ENCODE measurements at places on chromosomes 2 and 18.
A peak's percentile ranks its signal among the peaks of the same experiment; 100 is the strongest.

DNA sequence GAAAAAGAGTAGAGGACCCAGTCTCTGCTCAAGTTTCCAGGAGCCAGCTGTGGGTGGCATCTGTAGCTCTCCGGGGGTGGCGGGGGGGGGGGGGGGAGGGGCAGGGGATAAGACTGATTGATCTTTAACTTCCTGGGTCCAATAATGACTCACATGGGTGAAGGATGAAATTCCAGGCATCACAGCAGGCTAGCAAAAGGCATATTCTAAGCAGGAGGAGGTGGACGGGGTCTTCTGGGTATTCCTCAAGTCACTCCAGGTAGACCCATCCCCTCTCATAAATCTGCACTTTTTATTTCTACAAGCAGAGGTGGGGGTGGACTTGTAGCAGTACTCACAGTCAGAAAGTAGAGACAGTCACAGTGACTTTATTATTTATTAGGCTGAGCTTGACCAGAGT, 85.5 kb upstream of the TMEM247 start:
- DNase-seq, result no peak

DNA sequence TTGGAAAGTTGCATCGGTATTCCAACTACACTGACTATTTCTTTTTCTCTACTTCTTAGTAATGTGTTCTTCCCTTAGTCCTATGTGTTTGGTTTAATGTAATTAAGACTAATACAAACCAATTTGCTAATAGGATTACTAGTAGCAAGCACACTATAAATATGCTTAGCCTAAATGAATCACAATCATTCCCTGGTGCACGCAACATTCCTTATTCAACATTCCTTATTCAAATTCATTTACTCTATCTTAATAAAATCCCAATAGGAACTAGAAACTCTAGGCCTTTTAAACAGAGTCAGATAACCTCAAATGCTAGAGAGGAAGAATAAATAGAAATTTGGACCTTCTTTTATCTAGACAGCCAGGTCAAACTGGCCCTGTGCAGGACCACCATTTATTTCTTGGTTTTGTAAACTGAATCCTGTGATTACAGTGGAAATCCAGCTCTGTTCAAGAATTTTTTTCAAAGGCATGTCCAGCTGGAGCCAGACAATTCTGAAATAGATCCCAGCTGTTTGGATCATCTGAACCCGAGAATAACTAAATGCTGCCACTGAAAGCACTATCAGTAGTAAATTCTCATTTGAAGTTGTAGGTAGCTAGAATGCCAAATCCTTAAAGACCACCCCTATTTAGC, 103.1 kb downstream of the PPP1R1C start:
- no peak for DNase-seq

DNA sequence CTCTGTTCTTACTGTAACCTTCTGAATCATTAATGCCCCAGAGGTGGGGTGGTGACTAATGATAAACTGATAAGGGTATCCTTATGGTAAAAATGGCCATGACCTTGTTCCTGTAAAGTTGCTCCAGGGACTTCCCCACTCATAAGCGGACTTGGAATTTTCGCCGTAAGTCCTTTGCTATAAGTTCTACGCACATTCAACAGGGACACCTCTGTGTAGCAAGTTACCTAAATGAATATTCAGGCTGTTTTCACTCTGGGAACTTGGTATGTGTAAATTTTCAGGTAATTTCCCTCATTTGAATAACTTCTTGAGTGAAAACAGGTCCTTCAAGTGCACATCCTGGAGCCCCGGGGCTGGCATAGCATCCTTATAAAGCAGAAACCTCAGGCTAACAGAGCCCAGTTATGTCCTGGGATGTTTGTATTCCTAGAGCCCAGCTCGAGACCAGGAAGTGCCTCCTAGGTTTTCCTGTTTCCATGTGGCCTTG, 9.4 kb upstream of the AGFG1 start:
- no peak for DNase-seq

DNA sequence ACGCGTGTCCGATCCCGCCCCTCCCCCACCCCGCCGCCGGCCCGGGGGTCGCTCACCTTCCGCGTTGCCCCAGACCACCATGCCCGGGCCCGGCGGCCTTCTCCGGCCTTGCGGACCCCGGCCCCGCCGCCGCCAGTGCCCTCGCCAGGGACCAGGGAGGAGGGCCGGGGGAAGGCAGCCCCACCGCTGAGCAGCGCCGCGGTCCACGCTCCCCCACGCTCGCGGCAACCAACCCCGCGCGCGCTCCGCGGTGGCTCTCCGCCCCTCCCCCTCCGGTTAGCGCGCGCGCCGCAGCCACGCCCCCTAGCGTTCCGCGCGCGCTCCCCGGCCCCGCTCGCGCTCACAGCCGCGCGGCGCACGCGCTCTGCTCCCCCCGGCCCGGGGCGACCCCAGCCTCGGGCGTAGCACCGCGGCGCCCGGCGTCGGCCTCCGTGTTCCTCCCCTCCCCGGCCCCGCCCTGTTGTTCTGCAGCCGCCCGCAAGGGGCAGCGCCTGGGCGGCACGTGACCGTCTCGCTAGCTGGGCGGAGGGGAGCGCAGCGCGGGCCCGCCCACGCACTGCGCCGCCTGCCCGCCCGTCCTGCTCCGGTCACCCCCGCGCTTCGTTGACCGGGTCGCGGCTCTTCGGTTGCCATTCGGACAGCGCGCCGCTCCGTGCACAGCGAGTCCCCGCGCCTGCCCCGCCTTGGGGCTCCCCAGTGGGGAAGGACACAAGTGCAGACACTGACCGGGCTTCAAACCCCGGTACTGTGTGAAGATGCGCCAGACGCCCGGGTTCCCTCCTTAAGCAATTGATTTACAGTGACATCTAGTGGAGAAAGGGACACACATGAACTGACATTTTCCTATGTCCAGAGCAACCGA, at the start of gene REV1:
Gene REV1 (minus strand): TSS at position 257 of the 862 bp plus-strand sequence. CDS start 25,042 bp downstream, outside the sequence.
- DNase-seq, result peak; percentile 94

DNA sequence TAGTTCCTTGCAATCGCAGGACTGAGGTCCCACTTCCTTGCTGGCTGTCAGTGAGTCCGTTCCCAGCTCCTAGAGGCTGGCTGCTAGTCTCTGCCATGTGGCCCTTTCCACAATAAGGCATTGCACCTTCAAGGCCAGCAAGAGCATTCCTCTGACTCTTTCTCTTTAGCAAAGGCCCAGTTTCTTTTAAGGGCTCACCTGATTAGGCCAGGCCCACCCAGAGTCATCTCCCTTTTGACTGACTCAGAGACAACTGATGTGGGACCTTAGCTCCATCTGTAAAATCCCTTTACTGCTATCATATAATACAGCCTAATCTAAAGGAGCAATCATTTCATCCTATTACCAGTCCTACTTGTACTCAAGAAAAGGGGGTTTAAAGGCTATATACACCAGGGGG, 278.2 kb downstream of the SLC4A3 start:
- DNase-seq, result no peak

DNA sequence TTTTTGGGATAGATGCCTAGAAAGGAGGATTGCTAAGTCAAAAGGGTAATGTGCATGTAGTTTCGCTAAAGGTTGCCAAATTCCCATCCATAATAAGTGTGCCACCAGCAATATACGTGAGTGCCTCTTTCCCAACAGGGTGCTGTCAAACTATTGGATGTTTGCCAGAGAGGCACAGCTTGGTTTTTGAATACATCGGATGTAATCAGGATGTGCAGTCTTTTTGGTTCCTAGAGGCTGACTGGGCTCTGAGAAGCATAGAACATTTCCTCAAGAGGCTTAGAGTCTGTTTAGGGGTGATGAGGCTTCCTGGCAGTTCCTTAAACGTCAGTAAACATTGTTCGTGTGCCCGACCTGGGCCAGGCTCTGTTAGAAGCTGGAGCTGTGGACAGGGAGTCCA, 28.0 kb downstream of the AGAP1 start:
- DNase-seq, result peak; percentile 76

- no peak for DNase-seq
Measured at GRCh38 chr18:35144698-35145097, 96.1 kb upstream of the ZNF397 start.

- no peak for DNase-seq
Measured at GRCh38 chr18:21289827-21290226, 47.8 kb downstream of the GREB1L start.

GRCh38 chr2:33047939-33048338, 101.2 kb downstream of the LTBP1 start:
- DNase-seq, result no peak

DNA sequence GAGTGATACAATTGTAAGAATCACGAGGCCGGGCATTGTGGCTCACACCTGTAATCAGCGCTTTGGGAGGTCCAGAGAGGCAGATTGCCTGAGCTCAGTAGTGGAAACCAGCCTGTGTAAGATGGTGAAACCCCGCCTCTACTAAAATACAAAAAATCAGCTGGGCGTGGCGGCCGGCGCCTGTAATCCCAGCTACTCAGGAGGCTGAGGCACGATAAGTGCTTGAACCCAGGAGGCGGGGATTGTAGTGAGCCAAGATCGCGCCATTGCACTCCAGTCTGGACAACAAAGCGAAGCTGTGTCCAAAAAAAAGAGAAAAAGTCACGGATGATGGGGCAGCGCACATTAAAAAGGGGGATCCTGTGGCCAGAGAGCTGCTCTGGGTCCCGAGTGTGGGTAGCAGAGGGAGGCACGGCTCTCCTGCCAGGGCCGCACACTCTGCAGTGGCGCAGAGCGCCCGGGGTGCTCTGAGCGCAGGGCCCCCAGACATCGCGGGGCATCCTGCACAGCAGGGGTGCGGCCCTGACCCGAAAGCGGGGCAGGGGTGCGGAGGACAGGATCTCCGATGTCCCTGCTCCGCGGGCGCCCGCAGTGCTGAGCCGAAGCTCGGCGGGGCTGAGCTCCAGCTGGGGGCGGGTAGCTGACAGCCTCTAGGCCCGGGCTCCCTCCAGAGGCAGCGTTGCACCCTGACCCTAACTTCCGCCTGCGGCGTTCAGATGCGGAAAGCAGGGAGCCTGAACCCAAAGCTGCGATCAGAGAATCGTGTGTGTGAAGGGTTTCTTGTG, 30.4 kb upstream of the RAB6D start:
- no peak for DNase-seq

GRCh38 chr2:103361712-103362111, 599.9 kb downstream of the TMEM182 start:
- no peak for DNase-seq

GRCh38 chr2:9782197-9782719, 61.0 kb upstream of the TAF1B start:
- DNase-seq, result no peak

DNA sequence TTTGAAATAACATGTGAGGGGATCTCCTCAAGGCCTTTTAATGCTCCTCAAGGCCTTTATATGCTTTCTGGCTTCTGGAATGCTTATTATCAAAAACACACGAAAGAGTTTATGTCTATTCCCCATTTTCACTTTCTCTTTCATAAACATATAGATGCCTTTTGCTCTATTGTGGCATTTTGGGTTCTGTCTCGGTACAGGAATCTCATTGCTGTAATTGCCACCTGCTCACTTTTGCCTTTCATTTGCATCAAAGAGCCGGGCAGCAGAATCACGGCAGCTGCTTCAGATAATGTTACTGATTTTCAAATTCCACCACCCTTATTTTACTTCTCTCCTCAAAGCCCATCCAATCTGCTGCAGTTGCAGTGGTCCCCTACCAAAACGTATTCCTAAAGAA, 54.8 kb upstream of the LPIN2 start:
- no peak for DNase-seq

GRCh38 chr2:226125176-226125883, 674.3 kb downstream of the IRS1 start:
- no peak for DNase-seq

DNA sequence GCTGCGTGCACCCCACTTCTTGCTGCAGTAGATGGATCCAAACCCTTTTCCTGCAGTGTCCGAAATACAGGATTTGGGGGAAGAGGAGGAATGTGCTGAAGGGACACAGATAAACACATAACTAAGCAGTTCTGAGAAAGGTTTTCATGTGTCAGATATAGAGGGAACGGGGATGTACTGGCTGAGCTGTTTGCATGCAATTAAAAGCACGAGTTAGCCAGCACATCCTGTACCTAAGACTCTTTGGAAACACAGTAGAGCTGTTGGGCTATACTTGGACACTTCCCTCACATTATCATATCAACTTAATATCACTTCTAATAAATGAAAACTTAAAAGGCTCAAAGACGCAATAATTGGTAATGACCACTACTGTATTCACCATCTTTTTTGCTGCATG, 377.4 kb downstream of the XIRP2 start:
- no peak for DNase-seq

DNA sequence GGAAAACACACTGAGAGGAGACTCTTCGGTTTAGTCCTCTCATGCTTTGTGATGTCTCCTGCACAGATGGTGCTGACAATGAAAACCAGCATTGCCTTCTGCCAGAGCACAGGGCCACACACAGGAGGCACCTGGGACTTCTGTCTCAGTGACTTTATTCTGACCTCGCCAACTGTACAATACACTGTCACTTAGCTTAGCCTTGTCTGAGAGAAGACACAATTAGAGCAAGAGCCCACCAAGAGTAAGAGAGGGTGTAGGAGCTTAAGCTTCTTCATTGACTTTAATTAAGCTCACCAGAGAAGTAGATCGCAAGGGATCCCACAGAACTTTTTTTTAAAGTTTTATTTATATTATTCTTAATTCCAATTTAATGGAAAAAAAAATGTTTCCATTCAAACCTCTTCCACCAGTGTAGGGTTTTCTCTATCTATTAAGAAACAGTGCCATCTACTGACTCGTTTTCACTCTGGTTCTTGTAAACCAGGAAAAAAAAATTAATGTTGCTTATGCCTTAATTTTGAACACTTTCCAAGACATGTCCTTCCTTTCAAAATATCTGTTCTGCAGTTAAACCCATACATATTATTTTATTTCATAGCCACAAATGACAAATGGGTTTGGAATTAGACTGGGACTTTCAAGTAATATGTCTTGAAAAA, 42.4 kb upstream of the DDX18 start:
- DNase-seq, result peak; percentile 14

- DNase-seq, result no peak
Measured at GRCh38 chr2:223054193-223054781, 2.3 kb downstream of the KCNE4 start.

- no peak for DNase-seq
Measured at GRCh38 chr2:218400167-218400929, 680 bp downstream of the CTDSP1 start.

GRCh38 chr2:197498937-197499593, 575 bp downstream of the HSPD1 start:
- peak; percentile 7 for DNase-seq
